ENCODE measurements at places on chromosomes 7 and 10.
A peak's percentile ranks its signal among the peaks of the same experiment; 100 is the strongest.

DNA sequence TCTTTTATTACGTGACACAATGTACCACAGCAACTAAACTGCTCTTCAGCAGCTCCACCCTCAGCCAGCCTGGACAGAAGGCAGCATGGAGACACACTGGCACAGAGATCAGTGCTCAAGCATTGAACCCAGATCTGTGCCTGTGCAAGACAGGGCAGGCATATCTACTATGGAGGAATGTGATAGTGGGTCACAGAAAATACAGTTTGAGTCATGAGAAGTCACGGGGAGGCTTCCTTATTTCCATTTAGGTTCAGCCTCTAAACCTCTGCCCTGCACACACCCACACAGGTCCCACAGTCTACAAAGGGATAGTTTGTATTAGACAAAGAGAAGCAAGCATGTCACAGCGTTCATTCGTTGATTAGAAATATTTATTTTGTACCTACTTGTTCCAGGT is 187.4 kb upstream of the AGR3 start:
- peak; percentile 87 for DNase-seq

DNA sequence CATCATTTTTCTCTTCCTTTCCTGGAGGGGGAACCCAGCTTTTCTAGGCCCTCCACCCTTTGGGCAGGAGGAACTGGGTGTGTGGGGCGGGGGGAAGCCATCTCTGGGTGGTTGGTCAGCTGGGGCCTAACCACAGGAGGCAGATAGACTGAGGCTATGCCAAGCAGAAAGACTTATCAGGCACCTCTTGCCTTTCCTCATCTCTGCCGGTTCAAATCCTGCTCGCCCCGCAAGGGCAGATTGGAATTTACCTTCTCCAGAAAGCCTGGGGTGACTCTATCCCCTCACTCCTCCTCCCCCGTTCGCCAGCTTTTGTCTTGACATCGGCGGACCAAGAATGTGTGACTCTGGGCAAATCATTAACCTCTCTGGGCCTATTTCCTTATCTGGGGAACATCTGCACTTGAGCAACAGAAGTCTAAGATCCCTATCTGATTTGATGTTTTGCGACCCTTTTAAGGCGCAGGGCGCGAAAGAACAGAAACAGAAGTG is 584 bp upstream of the GARS1 start:
- peak; percentile 37 for DNase-seq

DNA sequence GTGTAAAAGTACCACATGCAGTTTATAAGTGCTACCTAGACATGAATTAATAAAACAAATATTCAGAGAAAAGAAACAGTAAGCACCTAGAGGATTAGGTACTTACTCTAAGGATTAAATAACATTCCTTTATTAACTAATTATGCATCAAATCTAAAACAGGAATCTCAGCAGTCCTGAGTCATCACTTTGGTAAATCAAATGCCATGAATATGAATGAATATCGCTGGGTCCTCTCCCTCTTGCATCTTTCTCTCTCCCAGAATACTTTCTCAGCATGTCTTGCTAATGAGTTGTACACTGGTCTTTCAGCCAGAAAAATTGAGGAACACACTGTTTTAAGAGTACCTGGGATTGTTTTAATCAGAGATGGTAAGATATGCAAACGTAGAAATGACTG is 225.5 kb upstream of the NFE2L3 start:
- no peak for DNase-seq

DNA sequence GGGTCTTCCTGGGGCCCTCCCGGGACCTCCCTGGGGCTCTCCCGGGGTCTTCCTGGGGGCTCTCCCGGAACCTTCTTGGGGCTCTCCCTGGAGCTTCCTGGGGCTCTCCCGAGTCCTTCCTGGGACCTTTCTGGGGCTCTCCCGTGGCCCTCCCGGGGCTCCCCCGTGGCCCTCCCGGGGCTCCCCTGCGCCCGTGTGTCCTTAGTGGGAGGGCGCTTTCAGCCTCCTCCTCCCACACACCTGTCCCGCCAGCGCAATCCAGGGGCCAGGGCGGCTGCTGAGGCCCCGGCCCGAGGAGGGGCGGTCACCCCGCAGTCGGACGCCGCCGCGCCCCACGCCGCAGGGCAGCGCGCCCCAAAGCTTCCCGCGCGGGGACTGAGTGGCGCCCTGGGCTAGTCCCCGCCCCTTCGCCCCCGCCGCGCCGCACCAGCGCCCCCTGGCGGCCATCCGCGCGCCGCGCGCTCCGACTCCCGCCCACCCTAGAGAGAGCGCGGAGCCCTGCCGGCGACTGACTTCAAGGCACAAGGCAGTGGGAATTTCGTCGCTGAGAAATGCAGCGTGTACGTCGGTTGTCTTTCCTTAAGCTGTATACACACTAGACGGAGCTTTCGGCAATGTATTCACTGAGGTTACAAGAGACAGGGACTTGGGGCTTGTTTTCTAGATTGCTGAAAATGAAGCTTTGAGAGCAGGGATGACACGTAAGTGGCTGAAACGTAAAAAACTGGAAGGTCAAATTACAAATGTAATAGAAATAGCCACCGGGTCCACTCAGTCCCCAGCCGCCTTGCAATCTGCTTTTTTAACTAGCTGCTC is 47.1 kb downstream of the INSIG1 start:
- peak; percentile 90 for DNase-seq

DNA sequence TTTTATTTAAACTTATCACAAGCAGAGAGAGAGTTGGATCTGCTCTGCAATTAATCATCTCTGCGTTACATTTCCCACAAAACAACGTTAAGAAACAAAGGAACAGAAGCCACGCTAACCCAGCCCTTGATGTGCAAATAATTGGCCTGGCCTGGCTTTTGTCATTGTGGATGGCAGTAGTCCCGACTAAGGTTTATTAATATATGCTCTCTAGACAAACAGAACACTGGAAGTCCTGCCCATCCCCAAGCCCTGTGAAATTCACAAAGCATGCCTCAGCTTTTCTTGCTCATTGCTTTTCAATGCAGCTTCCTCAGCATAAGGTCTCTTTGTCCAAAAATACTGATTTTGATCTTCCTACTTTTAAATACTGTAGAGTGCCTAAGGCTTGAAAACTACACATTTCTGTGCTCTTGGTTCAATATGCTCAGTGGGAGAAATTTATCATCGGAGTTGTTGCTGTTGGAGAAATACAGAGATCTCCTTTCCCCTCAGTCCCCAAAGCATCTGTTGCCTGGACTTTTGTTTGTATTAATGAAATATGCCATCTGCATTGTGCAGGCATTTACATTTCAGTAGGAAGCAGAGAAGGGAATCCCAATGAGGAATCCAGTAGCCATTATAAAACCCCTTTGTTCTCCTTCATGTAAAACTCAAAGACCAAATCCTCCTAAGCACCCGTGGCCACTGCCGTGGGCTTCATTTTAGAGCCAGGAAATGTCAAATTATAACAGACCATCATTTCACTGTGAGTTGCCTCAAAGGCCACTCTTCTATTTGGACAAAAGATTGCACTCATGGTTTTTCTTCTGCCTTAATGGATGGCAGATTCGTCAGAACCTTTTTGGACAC is 61.1 kb downstream of the SORCS1 start:
- DNase-seq = no peak

GRCh38 chr10:381805-382204 is 246.6 kb downstream of the ZMYND11 start:
- no peak for DNase-seq

GRCh38 chr10:133154996-133155778 is 4.8 kb upstream of the KNDC1 start:
- DNase-seq = no peak

- DNase-seq = no peak
Measured at GRCh38 chr7:118245267-118246040, 20.9 kb downstream of the ANKRD7 start.

DNA sequence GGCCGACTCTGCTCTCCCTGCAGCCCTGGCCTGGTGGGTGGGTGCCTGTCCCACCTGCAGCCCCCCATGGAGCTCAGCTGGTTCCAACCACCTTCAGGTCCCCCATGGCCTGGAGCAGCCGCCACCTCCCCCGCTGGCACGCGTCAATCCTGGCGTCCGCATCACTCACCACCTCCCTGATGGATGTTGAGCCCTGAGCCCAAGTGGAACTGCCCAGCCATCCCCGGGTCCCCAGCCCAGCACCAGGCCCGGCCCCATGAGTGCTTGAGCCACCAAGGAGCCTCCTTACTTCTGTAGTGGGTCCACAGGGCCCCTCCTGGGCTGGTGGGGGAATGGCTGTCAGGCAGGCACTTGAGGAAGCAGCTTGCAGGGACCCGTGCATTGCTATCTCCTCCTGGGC is 14.6 kb downstream of the AGAP3 start:
- no peak for DNase-seq
